LHCN-M2 (cell line): ENCODE measurements at places on chromosomes 13 and 19. TPM values are rescaled to one million over a fixed set of nuclear protein-coding genes. Genes with fewer than 3 reads are reported as not detected.

FGF21 gene
- total RNA-seq: not detected in 2 replicates

GZMM gene
- total RNA-seq: 1.7 TPM in 1 of 2 replicates, not detected in the other

PRODH2 gene
- total RNA-seq: not detected in 2 replicates

UBL5 gene
- 493 and 627 TPM in 2 replicates for total RNA-seq

DNA sequence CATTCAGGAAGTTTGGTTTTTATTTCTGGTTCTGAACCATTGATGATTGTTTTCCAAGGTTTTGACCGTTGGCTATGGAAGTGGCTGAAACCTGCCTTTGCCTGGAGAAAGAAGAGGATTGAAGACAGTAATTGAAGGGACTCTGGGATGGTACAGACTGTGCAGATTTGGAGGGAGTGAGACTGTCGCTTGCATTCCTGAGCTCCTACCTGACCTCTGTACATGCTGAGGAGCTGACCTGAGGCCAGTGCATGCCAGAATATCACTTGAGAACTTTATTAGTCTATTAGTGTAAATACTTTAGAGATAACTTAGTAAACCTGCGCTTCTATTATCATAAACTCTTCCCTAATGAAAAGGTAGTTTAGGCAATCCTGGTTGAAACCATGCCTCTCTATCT is 276.4 kb downstream of the IRS2 start:
- DNase-seq: no peak

DNA sequence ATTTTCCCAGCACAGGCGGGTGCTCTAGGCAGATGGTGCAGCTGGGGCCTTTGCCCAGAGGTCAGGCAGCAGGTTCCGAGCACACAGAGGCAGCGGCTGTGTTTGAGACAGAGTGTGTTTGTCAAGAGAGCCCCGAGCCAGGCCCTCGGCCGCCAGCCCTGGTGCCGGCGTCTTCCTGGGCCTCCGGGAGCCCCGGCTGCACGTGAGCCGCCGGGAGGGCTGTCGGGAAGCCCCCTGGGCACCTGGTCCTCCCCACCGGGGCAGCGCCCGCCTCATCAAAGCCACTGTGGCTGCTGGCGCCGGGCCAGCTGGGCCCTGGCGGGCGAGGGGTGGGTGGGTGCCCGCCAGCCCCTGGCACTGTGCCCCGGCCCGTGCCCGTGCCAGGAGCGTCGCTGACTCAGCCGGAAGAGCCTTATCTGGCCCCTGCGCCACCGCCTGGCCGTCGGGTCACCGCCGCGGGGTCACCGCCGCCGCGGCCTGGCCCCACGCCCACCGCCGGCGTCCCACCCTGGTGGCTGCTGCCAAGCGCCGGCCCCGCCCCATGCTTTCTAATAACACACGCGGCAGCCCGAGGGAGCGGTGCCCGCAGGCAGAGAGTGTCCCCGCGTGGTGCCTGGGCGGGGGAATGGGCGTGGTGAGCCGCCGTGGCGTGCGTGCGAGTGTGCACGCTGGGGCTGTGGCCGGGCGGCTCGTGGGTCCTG is 14.9 kb downstream of the ARID3A start:
- peak; percentile 72 for DNase-seq

DNA sequence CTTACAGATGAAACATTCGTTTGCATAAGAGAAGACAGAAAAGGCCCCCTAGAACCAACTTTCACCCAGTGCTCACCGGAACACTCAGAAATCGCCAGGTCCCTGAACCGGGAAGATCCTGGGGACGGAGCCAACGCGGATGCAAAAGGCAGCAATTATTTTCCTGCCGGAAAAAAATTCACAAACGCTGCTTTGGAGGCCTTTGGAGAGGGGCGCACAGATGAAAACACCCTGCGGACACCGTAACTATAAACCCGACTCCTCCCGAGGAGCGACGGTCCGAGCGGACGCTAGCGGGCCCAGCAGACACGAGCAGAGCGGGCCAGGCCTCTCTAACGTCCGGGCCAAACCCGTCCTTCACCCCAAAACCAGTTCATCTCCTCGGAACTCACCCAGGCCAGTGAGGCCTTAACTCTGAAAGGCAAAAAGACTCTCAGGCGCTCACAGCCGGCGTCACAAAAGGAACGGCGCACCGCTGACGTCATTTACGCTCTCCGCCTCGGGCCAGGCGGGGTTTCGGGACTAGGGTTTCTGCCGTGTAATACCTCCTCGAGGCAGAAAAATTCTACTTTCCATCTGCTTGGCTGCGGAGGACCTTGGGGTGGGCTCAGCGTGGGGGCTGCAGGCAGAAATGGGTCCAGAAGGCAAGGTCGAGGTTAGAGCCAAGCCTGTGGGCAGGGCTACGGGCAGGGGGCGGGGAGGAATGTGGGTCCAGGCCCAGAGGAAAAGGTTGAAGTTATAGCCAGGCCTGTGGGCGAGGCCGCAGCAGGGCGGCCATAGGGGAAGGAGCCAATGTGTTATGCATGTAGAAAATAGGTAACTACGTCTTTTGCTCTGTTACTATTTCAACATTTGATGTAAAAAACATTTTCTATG is at the start of gene ZNF426:
ZNF426 (minus strand) TSS at position 463 of the 876 bp plus-strand sequence. CDS start 2,413 bp downstream, outside the sequence.
- DNase-seq: peak; percentile 89

DNA sequence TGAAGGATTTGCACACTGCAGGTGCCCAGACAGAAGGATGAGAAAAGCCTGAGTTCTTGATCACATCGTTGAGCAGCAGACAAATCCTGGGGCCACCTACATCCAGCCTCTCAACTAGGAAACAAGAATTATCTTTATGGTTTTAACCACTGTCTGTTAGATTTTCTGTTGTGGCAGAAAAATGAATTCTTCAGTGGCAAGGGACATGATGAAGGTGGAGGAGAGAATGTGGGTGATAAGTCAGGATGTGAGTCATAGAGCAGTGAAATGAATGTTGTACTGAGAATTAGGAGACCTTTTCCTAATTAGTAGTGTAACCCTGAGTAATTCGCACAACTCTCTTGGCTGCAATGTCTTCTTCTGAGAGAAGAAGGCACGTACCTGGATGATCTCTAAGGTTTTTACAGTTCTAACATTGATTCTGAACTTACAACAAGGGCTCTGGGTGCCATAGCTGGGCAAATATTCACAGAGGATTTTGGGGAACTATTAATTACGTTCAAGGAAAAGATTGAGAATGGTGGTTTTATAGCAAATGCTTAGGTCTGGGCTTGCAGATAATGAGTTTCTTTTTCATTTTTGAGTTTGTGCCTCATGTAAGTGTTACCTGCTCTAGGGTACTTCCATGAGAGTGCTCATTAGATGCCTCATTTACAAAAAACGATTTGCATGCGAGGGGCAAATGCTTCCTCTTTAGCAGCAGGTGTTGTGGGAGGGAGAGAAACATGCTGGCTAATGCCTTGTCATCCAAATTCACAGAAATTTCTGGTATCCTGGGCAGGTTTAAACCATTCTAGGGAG is 111.0 kb upstream of the KL start:
- DNase-seq: peak; percentile 19

DNA sequence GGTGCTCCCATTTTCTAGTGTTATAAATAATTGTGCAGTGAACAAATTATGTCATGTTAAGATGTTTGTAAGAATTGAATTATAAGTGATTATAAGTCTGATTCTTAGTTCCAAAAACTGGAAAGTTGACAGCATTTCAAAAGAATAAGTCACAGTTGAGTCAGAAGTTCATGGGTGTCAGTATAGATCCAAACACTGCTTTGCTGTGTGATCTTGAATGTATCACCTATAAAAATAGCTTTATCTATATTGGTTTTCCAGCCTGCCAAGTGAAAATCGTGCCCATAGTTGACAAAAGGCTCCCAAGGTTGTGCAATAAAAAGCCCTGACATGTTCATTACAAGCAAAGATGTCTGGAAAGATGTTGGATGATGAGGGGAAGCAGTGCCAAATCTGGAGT is 336.0 kb downstream of the MTUS2 start:
- no peak for DNase-seq

DNA sequence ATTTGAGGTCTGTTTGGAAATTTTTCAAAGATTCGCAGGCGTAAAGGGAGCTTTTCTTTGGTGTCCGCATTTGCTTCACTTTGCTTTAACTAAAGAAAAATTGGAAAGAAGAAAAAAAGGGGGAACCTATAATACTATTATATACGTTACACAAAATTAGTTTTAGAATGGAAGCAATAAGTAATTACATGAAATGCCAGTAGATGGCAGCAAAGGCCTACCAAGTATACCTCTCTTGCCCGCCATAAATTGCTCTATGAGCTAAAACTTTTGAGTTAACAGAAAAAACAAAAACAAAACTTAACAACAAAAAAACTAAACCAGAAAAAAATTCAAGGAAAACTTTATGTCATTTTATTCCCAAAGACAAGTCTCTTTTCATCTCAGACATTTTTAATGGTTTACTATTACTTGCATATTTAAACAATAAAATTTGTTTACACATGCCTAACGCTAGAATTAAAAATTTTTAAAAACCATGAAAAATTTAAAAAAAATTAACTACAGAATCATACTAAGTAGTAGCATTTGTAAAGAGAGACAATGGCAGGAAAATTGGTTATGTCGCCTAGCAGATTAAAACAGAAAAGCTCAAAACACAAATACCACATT is 271.4 kb downstream of the NALCN start:
- peak; percentile 55 for DNase-seq
